A549 treated with RU486 at 1 μM for 4 hours (cell line): ENCODE measurements at places on chromosomes 2 and 18. TPM values are rescaled to one million over a fixed set of nuclear protein-coding genes. Genes with fewer than 3 reads are reported as not detected.

KCNJ3 gene
- total RNA-seq, result not detected in 5 replicates

LCT gene
- 0.03 to 0.07 TPM (median 0.05 TPM) in 3 of 5 replicates, not detected in the others for total RNA-seq

MOCOS gene
- 2.6 to 3.6 TPM (median 2.7 TPM) in 5 replicates for total RNA-seq

SCYGR3 gene
- total RNA-seq, result not detected in 5 replicates

GALNT3 gene
- total RNA-seq, result not detected in 5 replicates

LIMS4 gene
- total RNA-seq, result 0.37 to 1.1 TPM (median 0.56 TPM) in 5 replicates
